ENCODE measurements at places on chromosomes 5 and 9. TPM values are rescaled to one million over a fixed set of nuclear protein-coding genes. Genes with fewer than 3 reads are reported as not detected.

Gene EQTN
- not detected for polyA plus RNA-seq

Gene GPR151
- not detected for polyA plus RNA-seq

Gene IFNA21
- polyA plus RNA-seq = not detected

Gene SOWAHA
- polyA plus RNA-seq = 0.74 TPM

Gene HTR1A
- polyA plus RNA-seq = not detected

Gene SLC45A2
- not detected for polyA plus RNA-seq

Gene RANBP17
- polyA plus RNA-seq = 0.85 TPM

Measured in adipose tissue (tissue), 3 donors.